ENCODE measurements at places on chromosomes 5 and 9.

DNA sequence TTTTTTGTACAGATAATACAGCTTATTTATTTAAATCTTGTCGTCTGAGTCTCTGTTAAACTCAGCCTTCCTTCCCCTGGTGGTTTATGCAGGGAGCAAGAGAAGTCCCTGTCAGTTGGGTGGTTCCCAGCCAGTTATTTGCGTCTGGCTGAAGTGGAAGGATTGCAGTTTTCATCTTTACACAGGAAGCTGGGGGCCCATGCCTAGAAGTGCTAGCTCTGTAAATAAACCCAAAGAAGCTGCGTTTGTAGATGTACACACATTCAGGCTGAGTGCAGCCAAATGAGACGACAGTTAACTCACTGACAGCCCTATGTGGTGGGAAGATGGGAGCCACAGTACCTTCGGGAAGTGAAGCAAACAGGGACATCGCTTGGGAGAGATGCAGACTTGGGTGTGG is 122.1 kb downstream of the SAXO1 start:
- DNase-seq: no peak

DNA sequence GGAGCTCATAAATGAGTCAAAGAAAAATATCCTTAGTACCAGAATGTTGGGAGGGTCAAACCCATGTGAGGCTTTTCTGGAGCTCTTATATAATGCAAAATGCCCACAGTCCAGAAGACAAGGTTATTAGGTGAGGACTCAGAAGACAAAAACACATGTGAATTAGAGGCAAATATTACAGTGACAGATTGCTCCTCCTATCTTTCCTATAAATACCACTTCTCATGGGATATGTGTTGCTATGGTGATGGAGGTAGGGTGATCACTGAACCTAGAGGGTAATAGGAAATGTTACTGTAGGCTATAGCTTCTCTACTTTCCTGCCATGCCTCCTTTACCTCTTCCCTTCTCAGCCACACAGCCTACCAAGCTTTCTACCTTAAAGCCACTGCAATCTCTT is 264.6 kb downstream of the SEC61B start:
- no peak for DNase-seq

DNA sequence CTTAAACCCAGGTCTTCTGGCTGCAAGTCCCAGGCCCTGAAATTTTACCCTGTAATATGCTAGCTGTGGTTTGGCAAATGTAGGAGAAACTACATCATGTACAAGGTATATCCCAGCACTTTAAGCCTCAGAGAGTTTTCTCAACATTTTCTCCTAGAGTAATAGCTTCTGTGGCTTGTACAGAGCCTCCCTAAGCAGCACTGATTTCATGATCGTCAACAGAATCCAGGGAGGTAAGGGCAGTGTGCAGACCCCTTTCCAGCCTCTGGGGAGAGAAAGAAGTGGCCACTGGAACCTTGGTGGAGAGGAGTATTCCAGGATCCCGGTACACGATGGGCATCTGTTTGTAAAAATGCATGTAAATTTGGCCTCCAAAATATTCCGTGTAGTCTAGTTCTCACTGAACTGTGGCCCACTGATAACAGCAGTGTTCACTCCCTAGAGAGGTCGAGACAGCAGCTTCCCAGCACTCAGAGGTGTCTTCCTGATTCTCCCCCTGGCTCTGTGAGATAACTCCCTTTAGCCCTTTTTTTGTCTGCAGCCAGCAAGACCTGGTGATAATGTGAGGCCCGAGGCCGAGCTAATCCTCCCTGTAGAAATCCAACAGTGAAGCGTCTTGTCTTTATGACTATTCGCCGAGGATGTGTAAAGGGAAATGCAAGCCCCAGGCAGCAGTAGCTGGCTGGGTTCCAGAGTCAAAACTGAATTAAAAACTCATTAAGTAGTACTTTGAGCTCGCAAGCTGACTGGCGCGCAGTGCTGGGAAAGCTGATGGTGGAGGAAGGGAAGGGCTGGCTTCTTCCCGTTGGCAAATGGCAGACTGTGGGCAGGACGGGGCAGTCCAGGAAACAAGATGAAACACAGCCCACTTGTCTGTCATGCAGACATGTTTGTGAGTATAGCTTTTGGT is 59.0 kb downstream of the MAP1B start:
- peak; percentile 96 for DNase-seq

DNA sequence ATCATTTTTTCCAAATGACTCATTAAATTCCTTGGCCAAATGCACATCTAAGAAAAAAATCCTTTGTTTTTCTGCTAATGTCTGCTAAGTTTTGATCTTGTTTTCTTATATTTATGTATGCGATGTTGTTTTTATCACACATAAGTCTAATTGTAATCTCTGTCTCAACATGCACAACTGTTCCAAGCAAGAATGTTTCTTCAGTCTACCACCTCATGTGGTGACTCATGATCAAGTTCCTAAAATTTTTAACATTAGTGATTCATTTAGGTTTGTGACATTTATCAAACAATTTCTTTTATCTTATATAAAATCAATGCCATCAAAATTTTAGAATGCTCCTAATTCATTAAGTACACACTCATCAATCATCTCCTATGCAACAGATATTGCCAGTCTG is 763.9 kb upstream of the FAM174A start:
- DNase-seq: no peak

- no peak for DNase-seq
These were observed 4.6 kb downstream of the BICD2 start for GRCh38 chr9:92760070-92760469.

GRCh38 chr5:156103155-156103885 is 223.6 kb upstream of the SGCD start:
- DNase-seq: no peak

- DNase-seq: no peak
These were observed 7.8 kb upstream of the ALDOB start for GRCh38 chr9:101443364-101443771.

GRCh38 chr9:94920420-94921091 is 194.1 kb downstream of the AOPEP start:
- DNase-seq: peak; percentile 95

DNA sequence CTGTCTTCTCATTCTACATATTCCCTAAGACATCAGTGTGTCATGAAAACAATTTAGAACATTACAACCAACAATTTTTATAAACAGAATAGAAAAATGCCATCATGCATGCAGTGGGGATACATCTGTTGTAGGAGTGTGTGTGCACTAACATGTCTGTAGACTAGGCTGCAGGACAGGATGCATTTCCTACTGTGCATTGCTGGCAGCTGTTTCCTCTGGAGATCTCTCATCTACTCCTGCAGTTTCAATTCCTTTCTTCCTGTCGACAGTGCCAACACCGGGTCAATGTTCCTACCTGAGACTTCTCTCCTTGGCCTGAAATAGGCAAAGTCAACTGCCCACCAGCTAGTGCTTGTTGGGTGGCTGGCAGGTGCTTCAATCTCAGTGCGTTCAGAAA is 69.8 kb downstream of the ANKH start:
- DNase-seq: no peak

GRCh38 chr9:109355564-109356297 is 34.9 kb upstream of the EPB41L4B start:
- DNase-seq: no peak

- no peak for DNase-seq
These were observed 74.6 kb downstream of the NPR3 start for GRCh38 chr5:32785611-32786254.

GRCh38 chr9:107144475-107144874 is 138.6 kb upstream of the RAD23B start:
- no peak for DNase-seq

DNA sequence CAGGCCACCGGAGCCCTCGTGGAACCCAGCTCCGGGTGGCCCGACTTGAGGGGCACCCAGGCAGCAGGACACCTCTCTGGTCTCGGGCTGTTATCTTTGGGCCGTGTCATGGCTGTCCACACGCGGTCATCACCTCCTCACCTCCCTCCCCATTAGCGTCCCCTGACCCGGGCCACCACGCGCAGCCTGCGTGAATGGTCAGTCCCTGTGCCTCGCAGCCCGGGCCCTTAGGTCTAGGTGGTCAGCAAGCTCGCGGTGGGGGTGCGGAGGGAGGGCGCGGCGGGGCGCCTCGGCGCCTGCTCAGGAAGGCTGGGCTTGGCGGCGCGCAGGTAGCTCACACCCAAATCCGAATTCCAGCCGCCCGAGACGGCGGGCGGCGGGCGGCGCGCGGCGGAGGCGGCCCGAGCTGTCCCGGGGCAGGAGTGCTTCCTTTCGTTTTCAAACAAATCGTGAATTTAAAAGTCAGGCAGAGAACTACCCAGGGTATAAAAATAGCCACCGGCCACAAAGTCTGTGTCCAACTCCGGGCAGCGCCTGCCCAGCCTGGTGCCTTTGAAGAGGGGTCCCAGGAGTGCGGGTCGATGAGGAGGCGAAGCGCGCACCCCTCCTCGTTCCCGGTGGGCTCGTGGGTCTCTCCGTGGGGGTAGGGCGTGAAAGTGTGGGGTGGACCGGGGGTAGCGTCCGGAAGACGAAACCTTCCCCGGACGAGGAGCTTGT is 1.0 kb upstream of the RXRA start:
- no peak for DNase-seq

- no peak for DNase-seq
These were observed 48.2 kb downstream of the ROPN1L start for GRCh38 chr5:10489810-10490426.

DNA sequence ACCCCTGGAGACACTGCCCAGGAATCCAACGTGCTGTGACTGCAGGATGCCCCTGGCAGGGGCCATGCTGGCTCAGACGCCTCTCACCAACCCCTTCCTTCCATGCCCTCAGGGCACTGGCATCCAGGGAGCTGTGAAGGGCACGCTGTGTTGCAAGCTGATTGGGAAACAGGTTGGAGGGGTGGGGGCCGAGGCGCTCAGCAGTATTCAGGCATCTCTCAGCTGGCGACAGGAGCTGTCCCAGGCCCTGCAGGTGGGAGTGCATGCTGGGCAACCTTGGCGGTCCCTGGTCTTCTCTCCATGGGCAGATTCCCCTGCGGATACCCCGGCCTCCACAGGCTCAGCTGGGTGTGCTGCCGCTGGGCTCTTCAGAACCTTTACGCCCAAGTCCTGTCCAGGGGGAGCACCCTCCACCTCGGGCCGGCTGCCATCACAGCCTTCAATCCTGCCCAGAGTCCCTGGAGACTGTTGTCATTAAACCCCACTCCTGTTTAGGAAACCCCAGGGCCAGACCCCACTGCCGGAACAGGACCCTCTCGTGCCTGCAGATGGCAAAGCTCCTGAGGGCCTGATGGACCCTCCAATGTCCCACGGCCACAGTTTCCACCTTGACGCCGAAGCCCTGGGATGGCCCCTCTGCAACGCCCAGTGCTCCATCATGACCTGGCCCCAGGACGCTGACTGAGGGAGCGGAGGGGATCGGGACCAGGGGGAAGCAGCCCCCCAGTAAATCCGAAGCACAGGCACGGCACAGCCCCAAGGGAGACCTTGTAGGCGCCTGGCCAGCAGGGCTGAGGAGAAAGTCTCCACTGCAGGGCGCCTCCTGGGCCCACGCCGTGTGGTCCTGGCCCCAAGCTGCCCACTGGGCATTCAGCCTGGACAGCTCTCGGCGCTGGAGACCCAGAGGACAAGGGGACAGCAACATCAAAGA is 9.3 kb downstream of the TPPP start:
- no peak for DNase-seq

DNA sequence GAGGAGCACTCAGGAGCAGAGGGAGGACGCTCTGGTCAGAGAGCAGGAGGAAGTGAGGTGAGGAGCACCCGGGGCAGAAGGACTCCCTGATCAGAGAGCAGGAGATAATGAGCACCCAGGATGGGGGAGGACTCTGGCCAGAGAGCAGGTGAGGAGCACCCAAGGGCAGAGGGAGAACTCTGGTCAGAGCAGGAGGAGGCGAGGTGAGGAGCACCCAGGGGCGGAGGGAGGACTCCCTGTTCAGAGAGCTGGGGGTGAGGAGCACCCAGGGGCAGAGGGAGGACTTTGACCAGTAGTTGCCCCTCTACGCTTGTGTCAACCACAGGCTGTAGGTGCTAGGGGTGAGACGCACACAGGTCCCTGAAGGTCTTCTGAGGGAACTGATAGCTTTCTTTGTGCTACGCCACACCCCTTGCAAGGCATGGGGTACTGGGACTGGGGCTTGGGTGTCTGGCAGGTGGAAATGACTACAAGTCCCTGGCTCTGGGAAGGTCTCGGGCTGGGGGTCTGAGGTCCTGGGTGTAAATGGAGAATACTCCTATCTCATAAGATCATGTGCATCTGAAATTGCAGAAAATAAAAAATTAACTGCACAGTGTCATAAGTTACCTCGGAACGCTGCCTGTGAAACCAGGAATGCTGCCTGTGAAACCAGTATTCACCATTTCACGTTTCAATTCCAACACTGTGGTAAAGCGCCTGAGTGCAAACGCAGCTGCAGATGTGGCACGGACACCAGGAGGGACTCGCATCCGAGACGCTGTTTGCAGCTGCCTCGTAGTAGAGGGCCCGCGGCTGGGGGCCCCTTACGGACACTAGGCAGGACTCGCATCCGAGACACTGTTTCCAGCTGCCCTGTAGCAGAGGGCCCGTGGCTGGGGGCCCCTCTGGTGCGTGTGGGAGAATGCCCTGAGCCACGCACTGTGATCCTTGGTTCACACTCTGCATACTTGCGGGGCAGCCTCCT is 27.0 kb upstream of the SLC6A3 start:
- DNase-seq: no peak

DNA sequence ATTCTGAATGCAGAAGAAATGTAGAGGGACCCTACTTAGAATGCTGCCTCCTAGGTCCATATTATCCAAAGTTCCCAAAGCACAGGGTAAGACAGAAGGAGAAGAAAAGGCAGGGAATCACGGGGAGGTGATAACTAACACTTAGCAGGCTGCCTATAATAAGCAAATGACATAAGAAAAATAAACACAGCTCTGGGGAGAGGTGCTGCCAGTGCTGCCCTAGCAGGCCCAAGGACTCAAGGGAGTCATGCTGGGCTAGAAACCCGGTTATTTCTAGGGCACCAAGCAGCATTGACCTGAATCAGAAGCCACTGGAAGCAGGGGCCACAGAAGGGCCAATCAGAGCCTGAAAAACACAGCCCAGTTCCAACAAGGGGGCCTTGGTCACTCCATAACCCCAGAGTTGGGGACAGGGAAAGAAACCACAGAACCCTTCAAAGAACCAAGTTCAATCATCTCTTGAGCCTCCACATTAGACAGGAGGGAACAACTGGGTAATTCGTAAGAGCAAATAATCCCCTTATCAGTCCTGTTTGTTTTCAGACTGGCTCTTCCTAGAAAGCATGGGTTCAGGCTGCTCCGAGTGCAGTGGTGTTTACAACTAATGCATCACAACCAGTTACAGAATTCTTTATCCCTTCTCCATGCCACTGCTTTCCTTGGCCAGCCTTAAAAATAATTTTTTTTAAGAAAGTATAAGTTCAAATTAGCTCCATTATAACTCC is 24.0 kb downstream of the NRG2 start:
- DNase-seq: no peak

All from SK-N-DZ (cell line).